ENCODE measurements at places on chromosomes 12 and 14. TPM values are rescaled to one million over a fixed set of nuclear protein-coding genes. Genes with fewer than 3 reads are reported as not detected.

The ING4 gene
- 81.2 TPM for total RNA-seq

The RNASE3 gene
- not detected for total RNA-seq

The GNG2 gene
- 57.8 TPM for total RNA-seq

The ESPL1 gene
- total RNA-seq: 0.27 TPM

The NANOG gene
- total RNA-seq: not detected

The SLC25A29 gene
- 16.1 TPM for total RNA-seq

The ALX1 gene
- total RNA-seq: not detected

The ACAD10 gene
- 62.2 TPM for total RNA-seq

The INSM2 gene
- not detected for total RNA-seq

The RND1 gene
- total RNA-seq: 3.7 TPM

The B4GALNT3 gene
- 0.66 TPM for total RNA-seq

The ADAM21 gene
- 0.18 TPM for total RNA-seq

The NELL2 gene
- 626 TPM for total RNA-seq

The KCNJ8 gene
- not detected for total RNA-seq

The BMAL2 gene
- total RNA-seq: not detected

The GYS2 gene
- total RNA-seq: 0.31 TPM

Measured in naive thymus-derived CD8-positive, alpha-beta T cell (primary cell).